ENCODE measurements at places on chromosomes 2 and 18.

DNA sequence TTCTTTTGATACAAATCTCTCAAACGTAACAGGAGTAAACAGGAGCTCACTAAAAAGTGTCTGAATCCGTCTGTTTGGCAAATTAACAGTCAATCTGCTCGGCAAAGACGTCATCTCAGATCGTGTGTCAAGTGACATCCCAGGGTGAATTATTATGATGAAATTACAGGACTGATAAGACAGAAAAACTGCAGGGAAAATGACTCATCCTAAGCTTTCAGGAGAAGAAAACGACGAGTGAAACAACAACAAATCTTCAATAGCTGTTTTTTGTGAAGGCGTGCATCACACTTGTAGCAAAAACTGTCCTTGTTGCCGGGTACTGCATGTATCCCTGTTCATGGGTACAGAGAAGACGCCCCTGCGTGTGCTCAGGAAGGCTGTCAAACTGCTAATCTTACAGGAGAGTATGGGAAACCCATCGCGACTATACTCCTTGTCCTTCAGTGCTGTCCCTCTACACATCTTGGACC is 24.9 kb downstream of the EPB41L3 start:
- no peak for DNase-seq

GRCh38 chr2:26170795-26171194 is 2.1 kb upstream of the GAREM2 start:
- no peak for DNase-seq

DNA sequence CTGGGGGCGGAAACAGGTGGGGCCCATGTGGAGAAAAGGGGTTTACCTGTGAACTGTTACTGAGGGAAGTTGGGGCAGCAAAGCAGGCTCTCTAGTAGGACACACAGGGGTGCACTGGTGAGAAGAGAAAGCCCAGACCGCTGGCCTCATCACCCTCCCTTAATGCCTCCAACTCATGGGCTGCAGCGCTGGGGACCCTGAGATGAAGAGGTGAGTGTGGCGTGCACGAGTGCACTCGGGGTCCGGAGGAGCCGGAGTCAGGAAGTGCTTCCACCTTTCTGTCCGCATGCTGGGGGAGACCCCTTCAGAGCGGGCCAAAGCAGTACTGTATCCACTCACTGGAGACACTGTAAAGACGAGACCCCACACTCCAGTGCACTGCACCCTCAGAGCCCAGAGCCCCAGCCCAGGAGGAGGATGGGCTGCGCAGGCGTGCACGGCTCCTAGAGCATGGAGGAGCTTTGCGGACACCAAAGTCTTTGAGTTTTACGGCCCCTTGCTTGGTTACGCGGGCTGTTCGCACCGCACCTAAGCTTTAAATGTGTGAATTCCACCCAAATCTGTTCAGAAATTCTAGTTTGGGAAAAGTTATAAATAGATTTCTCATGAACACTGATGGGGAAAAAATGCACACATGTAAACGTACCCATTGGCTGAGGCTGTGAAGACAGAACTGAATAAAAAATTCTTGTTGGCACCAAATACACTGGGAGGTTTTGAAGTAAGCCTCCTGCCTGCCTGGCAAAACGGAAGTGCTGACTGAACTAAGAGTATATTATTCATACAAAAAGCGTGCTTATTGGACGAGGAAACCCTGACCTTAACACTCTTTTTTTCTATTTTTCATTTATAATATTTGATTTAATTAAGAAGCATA is 45.4 kb upstream of the PPP4R1 start:
- no peak for DNase-seq

DNA sequence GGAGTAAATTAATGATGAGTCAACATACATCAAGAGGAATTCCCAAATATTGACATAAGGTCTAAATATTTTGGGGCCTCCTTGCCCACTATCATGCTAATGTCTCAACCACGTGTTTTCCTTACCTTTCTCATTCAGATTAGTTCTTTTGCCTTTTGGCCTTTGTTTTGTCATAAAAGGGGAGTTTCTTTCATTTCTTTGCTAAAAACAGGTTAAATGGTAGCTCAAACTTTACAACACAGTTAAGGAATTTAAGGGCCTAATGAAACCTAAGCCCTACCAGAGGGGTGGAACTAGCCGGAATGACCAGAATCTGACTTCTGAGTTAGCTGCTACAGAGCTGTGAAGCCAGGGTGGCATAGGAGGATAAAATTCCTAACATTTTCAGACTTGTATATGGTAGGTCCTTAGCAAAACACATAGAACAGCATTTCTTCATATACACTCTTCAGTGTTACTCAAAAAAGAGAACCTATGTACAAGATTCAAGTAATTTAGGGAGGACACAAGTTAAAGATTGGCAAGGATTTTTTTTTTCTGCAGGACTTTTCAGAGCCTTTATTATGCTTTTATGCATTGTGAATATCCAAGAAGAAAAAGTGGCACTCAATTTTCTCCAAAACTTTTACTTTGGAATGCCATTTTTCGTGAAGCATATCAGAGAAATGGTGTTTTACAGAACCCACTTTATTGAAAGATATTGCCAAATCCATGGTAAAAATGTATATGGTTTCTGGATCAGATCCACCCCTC is 633.1 kb downstream of the ARHGAP15 start:
- no peak for DNase-seq

GRCh38 chr2:70670202-70670601 is 97.8 kb downstream of the ADD2 start:
- DNase-seq, result no peak

DNA sequence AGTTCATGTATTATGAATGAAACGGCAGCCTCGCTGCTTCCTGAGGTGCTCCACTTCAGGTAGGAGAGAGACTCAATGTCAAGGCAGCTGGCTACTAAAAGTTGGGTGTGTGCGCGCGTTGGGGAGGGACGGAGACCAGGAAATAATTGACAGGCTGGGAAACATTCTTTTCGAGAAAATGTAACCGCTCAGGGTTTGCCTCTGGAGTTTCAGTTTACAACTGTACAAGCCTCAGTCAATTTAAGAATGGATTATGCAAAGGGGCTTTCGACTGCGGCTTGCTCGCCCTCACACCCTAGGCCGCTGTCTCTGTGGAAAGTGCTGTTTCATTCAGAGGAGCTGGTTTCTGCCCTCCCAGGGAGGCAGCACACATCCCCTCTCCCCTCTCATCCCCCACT is 4.4 kb upstream of the SPRED2 start:
- DNase-seq, result no peak

- DNase-seq, result no peak
Measured at GRCh38 chr18:73940721-73941120, 206.9 kb downstream of the FBXO15 start.

DNA sequence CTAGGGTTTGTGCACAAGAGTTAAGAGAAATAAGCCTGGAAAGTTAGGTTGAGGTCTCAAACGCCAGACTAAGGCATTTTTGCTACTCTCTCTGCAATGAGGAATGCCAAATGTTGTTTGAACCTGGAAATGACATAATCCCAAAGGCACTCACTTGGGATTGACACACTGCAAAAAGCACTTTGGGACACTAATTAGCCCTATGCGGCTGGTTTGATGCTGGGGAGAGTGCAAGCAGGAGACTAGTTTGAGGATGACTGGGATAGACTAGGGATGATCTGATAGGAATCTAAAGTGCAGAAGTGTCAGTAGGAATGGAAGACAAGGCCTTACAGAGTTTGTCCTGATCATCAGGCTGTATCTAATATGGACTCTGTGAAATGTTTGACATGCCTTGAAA is 469.0 kb downstream of the SLC4A3 start:
- no peak for DNase-seq

DNA sequence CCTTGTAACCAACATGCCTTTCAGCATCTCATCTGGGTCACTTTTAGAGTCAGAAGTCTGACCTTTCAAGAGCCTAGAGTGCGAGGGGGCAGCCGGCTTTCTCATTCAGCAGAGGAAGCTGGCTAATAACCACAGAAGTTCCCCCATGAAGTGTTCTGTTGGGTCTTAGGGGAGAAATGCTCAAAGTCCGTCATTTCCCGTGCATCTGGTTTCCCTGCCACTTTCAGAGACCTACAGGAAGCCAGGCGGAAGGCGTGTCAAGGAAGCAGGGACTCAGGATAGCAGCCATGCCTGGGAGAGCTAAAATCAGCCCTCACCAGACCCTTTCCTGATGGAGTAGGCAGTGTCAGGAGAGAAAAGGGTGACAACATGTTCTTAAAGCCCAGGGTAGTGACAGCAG is 301.8 kb upstream of the ID2 start:
- no peak for DNase-seq

- DNase-seq, result no peak
Measured at GRCh38 chr2:205776139-205776538, 93.8 kb downstream of the NRP2 start.

GRCh38 chr2:59754011-59754735 is 799.3 kb downstream of the BCL11A start:
- no peak for DNase-seq

DNA sequence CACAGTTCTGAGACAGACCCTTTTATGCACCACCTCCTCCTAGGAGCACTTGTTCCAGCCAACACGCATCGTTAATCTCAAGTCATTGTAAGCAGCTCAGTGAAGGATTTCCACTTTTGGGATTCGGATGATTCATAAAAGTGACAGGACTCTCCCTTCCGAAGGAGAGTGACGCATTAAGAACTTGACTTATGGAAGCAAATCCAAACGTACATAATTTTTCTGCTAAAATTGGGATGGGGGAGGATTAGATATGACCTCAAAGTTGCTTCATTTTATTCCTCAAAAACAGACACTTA is 165.7 kb downstream of the TWIST2 start:
- no peak for DNase-seq

DNA sequence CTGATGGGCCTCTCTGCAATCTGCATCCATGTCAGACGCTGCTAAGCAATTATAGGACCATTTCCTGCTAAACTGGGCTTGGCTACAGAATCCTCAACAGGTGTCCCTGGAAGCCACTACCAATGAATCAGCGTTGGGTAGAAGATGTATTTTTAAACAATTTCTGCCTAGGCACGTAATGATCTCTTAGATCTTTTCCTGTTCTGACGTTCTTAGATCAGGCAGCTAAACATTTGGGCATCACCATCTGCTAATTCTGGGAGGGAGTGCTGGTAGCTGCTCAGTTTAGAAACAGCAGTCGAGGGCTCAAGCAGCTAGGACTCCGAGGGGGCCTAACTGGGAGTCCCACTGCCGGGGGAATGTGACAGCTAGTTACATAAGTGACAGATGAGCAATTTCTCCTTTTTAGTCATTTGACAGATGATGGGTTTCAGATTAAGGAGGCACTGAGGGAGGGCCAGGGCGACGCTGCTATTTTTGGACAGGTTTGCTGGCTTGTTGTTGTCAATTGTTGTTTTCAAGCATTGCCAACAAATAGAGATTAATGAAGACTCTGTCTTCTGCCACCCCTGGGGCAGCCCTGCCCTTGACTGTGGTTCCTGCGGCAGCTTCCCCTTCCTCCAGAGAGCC is 92.7 kb downstream of the MRO start:
- no peak for DNase-seq

GRCh38 chr2:215671691-215672090 is 235.8 kb upstream of the FN1 start:
- DNase-seq, result no peak

DNA sequence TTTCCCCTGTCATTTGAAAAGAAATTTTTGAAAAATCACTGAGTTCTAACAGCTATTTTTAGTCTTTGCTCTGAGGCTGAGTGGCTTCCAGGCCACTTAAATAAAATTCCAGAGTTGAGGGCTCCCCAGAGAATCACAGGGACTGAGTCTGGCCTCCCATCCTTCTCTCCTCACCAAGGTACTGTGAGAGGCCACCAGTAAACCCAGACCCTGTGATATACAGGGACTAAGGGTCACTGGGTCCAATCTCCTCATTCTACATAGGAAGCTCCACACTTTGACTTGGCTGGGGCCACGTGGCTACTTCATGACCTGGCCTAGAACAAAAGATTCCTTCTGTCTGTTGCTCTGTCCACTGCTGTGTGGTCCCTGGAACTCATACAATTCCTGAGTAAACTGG is 123.2 kb upstream of the CDCA7 start:
- DNase-seq, result no peak

DNA sequence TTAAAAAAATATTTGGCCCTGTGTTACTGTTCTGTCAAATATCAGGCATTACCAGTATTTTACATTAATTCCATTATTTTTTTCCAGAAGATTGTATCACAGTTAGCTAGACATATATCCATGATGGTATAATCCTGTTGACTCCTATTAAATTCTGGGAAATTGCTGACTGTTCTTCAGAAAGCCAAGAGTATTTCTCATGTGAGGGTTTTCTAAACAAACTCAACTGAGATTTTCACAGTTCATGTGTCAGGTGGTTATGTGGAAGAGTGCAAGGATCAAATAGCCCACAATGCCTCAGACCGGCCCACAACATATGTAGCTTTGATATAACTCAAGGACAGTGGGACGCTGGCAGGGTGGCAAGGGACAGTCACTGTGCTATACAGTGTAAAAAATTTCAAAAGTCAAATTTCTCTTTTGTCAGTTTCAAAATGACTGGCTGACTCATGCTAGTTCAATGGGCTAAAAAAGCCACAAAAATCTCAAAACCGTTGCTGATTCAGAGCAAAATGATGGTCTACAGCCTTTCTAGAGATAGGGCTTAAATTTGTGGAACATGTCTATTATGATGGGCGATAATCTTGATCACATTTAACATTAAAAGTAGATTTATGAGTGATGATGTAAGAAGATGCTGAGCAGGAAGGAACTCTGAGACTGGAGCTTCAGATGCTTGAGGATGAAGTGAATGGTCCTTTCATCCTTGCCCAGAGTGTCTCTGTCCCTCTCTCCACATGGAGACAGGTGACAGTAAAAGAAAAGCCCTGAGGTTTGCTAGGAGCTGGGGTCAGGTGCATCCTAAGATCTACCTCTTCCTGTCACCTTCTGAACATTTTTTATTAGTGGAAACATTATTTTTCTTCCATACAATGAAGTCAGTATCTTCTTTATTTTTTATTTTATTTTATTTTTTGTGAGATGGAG is 175.8 kb upstream of the PIEZO2 start:
- no peak for DNase-seq

DNA sequence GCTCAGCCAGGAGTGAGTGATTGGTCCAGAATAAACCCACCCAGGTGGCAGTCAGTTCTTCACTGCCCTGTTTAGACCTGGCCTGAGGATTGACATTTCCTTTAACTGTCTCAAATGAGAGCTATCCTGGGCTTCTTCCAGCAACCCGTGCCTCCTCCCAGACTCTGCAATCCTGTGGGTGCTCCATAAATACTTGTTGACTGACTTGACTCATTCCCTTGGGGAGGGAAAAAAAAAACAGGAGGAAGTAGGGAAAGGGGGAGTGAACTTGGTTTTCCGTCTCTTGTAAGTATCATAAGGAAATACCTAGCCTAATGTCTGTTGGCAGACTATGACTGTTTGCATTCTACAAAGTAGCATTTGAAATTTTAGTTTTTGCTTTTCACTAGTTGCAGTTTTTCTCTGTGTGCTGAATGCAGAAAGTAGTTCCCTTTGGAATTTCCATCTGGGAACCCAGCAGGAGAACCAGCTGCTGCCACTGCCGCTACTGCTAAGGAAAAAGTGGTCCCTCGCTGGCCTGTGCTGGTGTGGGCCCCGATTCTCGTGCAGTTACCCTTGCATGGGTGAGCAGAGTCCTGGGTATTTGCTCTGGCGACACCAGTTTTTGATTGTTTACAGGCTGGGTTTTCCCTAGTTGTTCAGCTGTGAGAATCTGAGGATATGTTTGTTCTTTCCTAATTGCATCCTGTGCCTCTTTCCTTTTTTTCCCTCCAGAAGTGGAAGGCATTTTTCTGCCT is 78.8 kb downstream of the TGOLN2 start:
- DNase-seq, result no peak

- DNase-seq, result no peak
Measured at GRCh38 chr2:172597176-172597842, 41.4 kb downstream of the PDK1 start.

- DNase-seq, result no peak
Measured at GRCh38 chr18:31491586-31491985, 6.4 kb upstream of the DSG2 start.

GRCh38 chr2:31694444-31694843 is 113.7 kb upstream of the SRD5A2 start:
- no peak for DNase-seq
